AG09319 (cell line): ENCODE measurements at places on chromosomes 5 and 9.

GRCh38 chr9:8725635-8726034, 926.1 kb upstream of the DMAC1 start:
- no peak for DNase-seq

GRCh38 chr5:142491270-142491669, 166.4 kb upstream of the SPRY4 start:
- DNase-seq = no peak

DNA sequence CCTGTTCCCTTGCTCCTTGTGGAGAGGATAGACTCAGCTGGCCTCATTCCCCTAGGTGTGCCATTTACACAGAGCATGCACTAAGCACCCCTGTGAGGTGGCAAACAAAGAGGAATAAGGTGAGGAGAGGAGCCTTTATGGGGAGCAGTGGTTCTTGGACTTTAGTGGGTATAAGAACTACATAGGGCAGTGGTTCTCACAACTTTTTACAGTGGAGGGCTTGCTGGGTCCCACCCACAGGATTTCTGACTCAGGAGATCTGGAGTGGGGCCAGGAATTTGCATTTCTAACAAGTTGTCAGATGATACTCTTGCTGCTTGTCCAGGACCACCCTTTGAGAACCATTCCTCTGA, 42.0 kb downstream of the CSF1R start:
- DNase-seq = no peak

DNA sequence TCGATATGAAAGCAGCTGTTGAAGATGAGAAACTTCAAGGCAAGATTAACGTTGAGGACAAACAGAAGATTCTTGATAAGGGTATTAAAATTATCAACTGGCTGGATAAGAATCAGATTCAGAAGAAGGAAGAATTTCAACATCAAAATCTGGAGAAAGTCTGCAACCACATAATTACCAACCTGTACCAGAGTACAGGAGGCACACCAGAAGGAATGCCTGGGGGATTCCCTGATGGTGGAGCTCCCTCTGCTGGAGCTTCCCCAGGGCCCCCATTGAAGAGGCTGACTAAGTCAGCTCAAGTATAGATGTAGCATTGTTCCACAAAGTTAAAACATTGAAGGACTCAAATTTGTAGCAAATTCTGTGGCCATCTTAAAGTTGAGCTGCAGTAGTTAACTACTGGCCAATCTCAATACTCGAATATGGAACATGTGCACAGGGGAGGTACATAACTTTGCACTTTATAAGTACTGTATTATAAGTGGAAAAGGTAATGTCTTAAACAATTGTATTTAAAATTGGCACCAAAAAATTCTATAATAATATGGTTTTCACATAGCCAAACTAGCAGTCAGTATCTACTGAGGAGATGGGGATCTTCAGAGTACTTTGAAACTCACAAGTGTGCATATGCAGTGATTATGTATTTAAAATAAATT, 237.5 kb downstream of the CHSY3 start:
- no peak for DNase-seq

GRCh38 chr9:70983723-70984295, 137.6 kb downstream of the TRPM3 start:
- no peak for DNase-seq

- no peak for DNase-seq
Observed at GRCh38 chr5:150485693-150486401, 22.1 kb upstream of the NDST1 start.

GRCh38 chr9:72871685-72872084, 81.2 kb downstream of the ALDH1A1 start:
- no peak for DNase-seq

GRCh38 chr9:122107291-122107805, 14.2 kb upstream of the TTLL11 start:
- DNase-seq = no peak

DNA sequence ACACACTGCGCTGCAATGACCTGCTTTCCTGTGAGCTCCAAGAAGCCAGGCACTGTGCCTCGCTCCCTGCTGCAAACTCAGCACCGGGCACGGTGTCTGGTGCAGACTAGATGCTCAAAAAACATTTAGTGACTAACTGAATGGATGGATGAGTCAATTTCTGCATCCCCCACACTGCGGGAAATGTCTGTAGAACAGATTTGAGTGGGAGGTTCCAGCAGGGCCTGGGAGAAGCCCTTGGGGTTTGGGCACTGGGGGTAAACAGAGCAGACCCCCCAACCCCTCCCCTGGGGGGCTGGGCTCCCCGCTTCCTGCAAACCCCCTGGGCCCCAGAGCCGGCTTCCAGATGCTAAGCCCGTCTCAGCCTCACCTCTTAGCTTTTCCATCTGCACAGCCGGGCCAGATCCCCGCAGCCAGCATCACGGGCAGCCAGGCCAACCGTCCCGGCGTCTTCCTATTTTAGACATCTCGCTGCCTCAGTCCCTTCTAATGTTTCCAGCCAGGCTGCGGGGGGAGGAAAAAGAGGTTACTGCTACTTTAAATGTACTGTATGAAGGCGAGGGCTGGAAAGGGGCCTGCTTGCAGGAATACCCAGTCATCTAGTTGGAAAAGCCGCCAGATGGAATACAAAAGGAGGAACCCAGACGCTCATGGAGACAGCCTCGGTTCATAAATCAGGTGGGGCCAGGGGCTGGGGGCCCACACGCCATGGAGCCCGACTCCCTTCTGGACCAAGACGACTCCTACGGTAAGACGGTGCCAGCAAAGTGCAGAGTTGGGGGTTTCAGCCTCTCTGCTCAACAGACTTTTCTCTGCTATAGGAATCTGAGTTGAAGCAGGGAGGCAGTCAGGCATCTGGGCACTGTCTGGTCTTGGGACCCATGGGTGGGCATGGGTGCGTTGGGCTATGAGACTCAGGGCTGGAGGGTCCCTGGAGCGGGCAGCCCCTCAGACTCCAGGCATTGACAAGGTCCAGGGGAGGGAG, 67.1 kb upstream of the GGTA1 start:
- DNase-seq = no peak

GRCh38 chr5:52821901-52822300, 34.2 kb downstream of the ITGA1 start:
- no peak for DNase-seq

DNA sequence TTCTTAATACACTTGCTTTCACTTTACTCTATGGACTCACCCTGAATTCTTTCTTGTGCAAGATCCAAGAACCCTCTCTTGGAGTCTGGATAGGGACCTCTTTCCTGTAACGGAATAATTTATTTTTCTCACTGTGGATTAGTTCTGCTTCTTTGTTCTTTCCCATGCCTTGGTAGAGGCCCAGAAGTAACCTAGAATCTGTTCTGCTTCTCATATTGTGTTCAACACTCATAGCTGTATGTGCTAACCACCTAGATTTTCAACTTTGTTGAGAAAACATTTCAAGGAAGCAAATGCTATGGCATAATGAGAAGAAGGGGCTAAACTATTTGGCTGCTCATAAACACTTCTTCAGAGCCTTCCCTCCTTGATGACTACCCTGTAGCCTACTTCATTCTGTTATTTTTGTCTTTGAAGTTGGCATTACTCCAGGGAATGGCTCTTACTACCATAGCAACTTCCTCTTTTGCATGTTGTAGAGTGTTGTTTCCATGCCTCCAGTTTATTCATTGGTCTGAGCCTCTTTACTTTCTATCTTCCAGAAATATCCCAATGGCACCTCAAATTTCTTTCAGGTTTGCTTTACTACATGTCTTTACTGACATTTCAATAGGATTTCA, 74.3 kb downstream of the KIAA0825 start:
- no peak for DNase-seq

DNA sequence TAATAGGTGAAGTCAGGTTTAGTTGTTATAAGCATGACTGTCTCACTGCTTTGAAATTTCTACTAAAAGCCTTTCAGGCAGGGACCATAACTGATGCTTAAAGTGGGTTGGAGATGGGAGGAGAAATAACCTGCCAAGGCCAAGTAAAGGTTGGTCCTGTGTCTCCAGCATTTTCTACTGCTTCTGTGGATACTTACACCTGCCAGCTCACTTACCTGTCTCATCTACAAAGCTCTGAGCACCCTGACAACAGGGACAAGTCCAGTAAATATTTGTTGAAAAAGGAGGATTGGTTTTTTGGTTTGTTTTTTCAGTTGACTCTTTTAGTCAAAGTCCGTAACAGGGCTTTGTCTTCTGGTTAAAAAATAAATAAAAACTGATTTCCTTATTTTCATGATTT, 38.6 kb downstream of the GRAMD2B start:
- DNase-seq = no peak

DNA sequence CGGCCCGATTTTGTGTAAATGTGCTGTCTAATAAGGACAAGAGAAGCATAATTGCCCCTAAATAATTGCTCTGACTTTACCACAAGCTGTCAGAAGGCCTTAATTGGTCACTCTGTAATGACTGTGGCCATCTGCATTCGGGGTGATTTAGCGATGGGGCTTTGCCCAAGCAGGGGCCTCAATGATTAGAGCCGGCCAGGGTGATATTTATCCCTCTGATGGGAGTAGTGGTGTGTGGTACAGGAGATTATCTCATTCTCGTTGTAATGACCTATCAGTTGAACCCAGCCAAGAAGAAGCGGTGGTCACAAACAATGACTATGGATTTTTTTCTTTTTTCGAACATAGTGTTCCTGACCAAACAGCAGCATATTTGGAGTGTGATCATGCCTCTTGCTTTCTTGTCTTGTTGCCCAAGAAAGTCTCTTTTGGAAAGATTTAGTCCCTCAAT, 72.0 kb upstream of the SAP30L start:
- no peak for DNase-seq

DNA sequence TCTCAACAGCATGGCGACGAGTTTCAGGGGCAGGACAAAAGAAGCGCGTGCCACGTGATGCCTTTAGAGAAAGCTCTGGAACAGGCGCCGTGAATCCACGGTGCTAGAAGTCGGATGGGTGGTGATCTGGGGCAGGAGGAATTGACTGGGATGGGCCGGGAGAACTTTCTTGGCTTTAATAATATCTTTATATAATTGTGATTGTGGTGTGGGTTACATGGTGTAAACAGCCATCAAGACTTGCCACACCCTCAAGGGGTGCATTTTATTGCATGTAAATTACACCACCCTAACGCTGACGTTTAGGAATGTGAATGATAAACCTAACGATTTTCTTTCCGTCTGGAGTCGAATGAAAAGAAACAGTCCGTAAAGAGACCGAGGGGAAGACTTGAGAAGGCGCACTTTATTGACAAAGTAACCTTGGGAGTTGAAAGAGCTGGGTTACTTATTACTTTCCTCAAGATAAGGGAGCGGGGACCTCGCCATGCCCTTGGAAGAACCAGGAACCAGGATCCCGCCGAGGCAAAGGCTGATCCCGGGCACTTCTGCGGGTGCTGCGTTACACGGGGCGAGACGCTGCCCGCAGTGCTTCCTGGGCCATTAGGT, 8.5 kb downstream of the NRARP start:
- no peak for DNase-seq

DNA sequence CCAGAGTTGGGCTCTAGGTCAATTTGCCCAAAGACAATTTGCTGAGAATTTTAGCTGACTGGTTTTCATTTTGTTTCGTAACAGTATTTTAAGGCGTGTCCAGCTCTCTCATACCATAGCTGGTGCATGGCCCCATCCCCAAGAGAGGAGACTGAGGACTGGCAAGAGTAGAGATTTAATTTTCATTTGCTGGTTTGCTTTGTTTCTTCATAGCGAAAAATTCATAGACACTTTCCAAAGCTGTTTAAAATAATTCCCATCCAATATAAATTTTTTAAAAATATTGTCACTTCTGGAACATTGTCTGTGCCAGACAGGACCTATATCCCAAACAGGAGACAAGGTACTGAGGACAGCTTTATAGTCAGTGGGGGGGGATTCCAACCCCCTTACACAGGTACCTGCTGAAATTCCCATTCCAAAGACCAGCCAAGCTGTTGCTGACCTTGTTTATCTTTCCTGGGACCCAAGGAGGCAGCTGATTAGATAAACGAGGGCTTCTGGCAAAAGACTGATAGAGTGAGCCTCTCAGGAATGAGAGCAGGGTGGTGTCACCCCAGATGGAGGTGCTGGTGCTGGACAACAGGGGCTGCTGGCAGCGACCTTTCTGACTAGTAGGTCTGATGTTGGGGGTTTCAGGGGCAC, 6.8 kb upstream of the ANGPTL2 start:
- DNase-seq = no peak

- no peak for DNase-seq
Observed at GRCh38 chr5:129358069-129358468, 102.0 kb upstream of the ADAMTS19 start.

DNA sequence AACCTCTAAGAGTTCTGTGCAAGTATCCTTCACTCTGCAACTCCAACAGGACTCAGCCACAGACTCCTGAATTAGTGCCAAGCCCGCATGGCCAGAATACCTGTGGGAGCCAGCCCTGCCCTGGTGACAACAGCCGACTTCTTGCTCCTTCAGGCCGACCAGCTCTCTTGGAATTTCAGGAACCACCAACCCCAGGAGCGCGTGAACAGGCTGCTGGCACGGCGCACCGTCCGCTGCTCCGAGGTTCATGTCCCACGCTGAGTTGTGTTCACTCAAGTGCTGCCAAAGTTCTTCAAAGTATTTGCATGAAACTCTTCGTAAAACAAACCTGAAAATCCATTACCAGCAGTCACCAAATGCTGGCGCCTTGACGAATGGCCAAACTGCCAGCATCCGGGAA, 232.8 kb downstream of the NR2F1-AS1 start:
- no peak for DNase-seq

DNA sequence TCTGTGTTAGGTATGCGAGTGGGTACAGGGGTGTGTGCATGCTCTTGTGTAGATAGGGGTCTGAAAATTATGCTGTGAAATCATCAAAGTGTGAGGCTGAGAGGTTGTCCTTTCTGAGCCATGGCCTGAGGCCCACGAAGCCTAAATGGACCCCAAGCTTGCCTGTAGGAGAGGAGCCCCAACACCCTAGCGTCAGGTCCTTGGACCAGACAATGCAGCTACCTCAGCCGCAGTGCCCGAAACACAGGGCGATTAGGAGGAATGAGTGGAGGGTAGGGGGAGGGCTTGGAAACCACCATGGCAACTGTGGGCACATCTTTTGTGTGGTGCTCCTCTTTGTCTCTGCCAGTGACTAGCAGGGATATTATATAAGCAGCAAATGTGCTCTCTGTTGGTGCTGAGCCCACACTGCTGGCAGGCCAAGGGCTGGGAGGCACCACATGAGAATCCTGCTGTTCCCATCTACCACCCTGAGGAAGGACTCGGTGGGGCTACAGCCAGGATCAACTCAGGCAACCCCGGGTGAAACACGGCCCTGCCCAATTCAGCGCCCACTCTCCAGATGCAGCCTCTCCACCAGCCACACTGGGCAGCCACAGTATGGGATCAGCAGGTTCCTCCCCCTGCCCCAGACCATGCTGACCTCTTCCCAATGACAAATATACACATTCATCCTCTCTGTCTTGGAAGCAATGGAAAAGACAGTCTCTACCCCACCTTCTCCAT, 84.6 kb upstream of the FSTL4 start:
- no peak for DNase-seq

GRCh38 chr5:160548949-160549645, 127.4 kb downstream of the PTTG1 start:
- no peak for DNase-seq

DNA sequence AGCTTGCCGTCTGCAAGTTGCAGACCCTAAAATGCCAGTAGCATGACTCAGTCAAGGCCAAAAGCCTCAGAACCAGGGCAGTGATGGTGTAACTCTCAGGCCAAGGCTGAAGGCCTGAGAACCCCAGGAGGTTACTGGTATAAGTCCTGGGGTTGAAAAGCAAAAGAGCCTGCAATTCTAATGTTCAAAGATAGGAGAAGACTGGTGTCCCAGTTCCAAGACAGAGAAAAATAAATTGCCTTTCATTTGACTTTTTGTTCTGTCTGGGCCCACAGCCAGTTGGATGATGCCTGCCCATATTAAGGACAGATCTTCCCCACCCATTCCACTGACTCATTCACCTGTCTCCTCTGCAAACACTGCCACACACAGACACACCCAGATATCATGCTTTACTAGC, 673.2 kb downstream of the CDH18 start:
- DNase-seq = no peak
